T-helper 17 cell (primary cell): ENCODE measurements at places on chromosomes 5 and 9. TPM values are rescaled to one million over a fixed set of nuclear protein-coding genes. Genes with fewer than 3 reads are reported as not detected.

- no peak for DNase-seq
- peaks cover 2% of the 10 kb centered on the region for H3K4me1 ChIP-seq
- no peak overlapping the region for H3K4me3 ChIP-seq
Measured at GRCh38 chr9:101307051-101307450, 77.8 kb downstream of the BAAT start.

Gene EQTN
- not detected for total RNA-seq

- H3K4me1 ChIP-seq = peaks cover 6% of the 10 kb centered on the region
- H3K27ac ChIP-seq = no peak overlapping the region
- peaks cover 6% of the 10 kb centered on the region for H3K36me3 ChIP-seq
- no peak for DNase-seq
- H3K4me3 ChIP-seq = no peak overlapping the region
Measured at GRCh38 chr9:107492381-107492970, 2.9 kb upstream of the KLF4 start.

GRCh38 chr9:69590266-69590665 lies 81.9 kb downstream of the APBA1 start:
- no peak overlapping the region for H3K4me3 ChIP-seq
- H3K4me1 ChIP-seq = no peaks in the 10 kb centered on the region
- no peak overlapping the region for H3K27ac ChIP-seq
- no peaks in the 10 kb centered on the region for H3K36me3 ChIP-seq
- peaks cover 19% of the 10 kb centered on the region for H3K27me3 ChIP-seq
- DNase-seq = no peak

DNA sequence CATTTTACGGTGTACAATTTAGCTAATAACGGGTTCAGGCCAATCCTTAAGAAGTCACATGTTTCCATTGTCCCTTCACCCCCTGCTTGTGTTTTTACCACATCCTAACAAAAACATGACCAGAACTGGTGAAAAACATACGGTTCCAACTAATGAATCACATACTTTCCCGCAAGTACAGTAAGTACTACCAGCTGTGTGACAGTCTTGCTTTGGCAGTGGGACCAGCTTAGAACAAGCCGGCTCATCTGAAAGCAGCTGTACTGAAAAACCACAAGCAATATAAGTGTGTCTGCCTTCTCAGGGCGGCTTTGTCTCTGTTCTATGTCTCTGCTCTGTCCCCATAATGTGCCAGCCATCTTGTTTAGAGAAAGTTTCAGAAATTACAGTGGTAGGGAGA lies 242.5 kb downstream of the BNC2 start:
- H3K27me3 ChIP-seq = no peaks in the 10 kb centered on the region
- H3K27ac ChIP-seq = no peak overlapping the region
- DNase-seq = no peak
- no peak overlapping the region for H3K4me3 ChIP-seq
- no peaks in the 10 kb centered on the region for H3K4me1 ChIP-seq

DNA sequence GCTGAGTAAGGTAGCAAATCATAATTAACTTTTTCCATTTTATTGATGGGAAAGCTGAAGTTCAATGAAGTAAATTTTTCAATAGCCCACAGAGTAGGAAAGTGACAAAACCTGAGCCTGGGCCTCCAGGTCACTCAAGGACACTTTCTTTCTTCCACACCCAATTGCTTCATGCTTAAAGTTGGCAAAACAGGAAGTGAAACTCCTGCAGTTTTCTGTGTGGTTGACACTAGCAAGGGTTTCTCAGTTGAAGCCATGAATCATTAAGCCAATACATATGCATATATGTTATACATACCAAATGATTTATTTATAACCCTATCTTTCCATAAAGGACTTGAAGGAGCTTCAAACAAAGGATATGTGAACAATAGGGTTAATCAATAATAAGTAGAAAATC lies 13.9 kb downstream of the TLR4 start:
- H3K27me3 ChIP-seq = peaks cover 19% of the 10 kb centered on the region
- no peak for DNase-seq
- H3K36me3 ChIP-seq = no peaks in the 10 kb centered on the region
- H3K4me1 ChIP-seq = peaks cover 2% of the 10 kb centered on the region
- H3K27ac ChIP-seq = no peak overlapping the region

DNA sequence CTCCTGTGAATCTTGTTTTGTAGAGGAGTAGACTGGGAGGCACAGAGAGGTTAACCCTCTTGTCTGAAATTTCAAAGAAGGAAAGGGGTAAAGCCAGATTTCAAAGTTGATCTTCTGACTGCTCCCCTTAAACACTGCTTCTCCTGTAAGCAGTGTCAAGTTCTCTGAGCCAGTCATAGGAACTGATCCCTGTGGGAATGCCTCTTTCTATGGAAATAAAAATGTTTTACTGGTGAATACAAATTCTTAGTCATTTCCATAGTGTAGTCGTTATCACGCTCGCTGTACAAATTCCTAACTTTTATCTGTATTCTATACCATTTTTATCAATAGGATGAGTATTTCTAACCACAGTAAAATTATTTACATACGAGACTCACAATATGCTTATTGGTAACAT lies 66.3 kb upstream of the PRRC1 start:
- no peak overlapping the region for H3K27ac ChIP-seq
- H3K4me1 ChIP-seq = peaks cover 2% of the 10 kb centered on the region
- no peak for DNase-seq
- peaks cover 44% of the 10 kb centered on the region for H3K27me3 ChIP-seq

DNA sequence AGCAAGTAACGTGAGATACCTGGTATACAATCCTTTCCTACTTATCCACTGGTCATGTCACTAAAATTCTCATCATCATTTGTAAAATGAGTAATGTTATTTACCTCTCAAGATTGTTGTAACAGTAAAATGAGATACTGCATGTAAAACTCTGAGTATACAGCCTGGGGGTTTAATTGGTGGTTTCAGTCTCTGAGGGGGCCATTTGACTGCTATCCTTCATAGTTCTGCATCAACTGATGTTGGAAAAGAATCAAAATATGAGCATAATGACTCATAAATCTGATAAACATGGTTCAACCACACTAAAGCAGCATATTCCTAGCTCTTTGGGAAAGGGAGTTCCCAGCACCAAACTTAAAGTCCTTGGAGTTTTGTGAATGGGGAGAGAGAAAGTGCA lies 181.0 kb upstream of the GHR start:
- no peak for DNase-seq
- no peaks in the 10 kb centered on the region for H3K36me3 ChIP-seq
- no peak overlapping the region for H3K4me3 ChIP-seq
- no peak overlapping the region for H3K27ac ChIP-seq
- H3K27me3 ChIP-seq = peaks cover 1% of the 10 kb centered on the region

Gene MED27
- total RNA-seq = 28.9 TPM

DNA sequence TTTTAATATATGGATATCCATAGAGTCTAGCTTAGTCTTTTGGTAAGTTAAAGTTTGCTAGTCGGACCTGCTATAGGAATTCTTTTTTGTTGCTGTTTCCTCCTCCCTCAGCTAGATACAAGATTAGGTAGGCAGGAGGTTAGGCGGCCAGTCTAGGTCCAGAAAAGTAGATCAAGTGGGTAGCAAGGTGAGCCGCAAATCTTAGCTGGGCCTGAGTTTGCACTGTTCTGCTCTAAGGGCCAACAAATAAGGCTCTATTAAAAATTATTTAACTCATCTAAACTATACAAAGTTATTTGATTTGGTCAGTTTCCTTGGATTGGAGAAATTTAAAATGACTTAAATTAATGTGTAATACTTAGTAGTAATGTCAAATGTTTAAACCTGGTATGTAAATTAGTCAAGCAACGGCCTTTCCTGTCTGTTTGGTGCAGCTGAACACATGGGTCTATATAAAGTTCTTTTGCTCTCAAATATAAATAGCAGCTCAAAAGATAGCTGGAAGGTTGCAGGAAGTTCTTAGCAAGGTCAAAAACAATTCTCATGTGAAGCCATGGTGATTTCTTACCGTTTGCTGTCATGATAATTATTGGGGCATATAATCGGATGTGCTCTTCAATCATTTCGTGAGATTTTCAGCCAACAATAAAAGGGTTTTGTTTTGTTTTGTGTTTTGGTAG lies 72.0 kb downstream of the PRKACG start:
- H3K4me3 ChIP-seq = no peak overlapping the region
- peaks cover 31% of the 10 kb centered on the region for H3K27me3 ChIP-seq
- H3K27ac ChIP-seq = no peak overlapping the region
- no peaks in the 10 kb centered on the region for H3K4me1 ChIP-seq

DNA sequence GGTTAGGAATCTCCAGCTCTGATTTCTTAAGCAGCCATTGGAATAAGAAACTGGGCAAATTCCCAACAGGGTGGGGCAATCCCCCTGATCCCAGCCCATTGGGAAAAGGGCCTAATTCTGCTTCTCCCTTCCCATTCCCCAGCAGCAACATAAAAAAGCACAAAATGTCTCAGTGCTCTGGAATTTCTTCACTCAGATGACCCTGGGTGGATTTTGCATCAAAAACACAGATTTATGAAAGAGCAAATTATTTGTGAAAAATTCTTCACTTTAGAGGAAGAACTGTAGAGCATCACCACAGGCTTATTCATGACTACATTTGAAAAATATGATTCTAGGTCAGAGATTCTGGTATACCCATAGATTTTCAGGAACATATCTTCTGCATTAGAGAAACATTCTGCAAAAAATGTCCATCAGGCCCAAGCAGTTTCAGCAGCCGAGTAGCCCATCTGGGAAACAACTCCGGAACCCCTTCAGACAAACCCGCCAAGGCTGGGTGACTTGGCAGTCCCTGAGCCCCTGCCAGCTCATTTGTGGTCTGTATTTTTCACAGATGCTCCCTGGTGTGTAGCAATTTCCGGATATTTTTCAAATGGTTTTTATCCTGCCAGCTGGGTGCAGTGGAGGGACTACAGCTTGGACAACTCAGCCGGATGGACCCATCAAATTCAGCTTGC lies 102.1 kb upstream of the RANBP3L start:
- H3K36me3 ChIP-seq = no peaks in the 10 kb centered on the region
- no peaks in the 10 kb centered on the region for H3K4me1 ChIP-seq

- H3K27me3 ChIP-seq = no peaks in the 10 kb centered on the region
- peaks cover 10% of the 10 kb centered on the region for H3K36me3 ChIP-seq
- no peak overlapping the region for H3K4me3 ChIP-seq
- no peak for DNase-seq
Measured at GRCh38 chr9:105714020-105714331, 19.6 kb downstream of the TMEM38B start.

DNA sequence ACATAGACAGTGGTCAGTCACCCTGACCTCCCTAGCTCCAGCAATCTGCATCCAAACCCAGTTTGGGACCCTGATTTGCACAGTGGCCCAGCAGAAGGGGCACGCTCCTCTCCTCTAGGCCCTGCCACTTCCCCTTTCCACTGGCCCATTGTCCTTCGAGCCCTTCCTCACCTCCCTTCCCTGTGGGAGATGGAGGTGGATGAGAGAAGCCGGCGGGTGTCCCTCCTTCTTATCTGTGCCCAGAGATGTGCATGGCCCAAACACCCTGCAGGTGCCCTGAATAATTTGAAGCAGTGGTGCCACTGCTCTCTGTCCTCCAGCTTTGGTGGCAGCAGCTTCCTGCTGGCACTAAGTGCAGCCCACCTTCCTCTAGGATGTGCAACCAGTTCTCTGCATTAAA lies 140.0 kb downstream of the BARX1 start:
- no peak overlapping the region for H3K27ac ChIP-seq
- peaks cover 4% of the 10 kb centered on the region for H3K36me3 ChIP-seq
- DNase-seq = no peak
- no peak overlapping the region for H3K4me3 ChIP-seq

DNA sequence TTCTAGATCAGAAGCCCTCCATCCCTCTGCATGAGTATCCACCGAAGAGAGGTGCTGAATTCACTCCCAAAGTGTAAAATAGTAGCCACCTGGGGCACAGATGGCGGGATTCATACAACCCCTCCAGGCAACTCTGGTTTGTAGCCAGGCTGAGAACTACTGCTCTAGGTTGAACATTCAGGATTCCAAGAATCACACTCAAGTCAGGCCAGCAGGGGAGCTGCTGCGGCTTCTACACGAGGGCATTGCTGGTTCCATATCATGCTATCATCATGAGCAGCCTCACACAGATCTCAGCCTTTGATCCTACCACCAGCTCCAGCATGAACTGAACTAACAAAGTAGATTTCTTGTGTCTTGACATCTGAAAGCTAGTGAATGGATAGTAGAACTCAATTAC lies 367.9 kb downstream of the DIRAS2 start:
- no peak for DNase-seq
- no peak overlapping the region for H3K4me3 ChIP-seq
- peaks cover 48% of the 10 kb centered on the region for H3K27me3 ChIP-seq
- no peaks in the 10 kb centered on the region for H3K36me3 ChIP-seq

Gene APBA1
- 0.31 TPM for total RNA-seq
